WTC11 (cell line): ENCODE measurements at places on chromosomes 16 and 17.
A peak's percentile ranks its signal among the peaks of the same experiment; 100 is the strongest.

- no peak for DNase-seq
Observed at GRCh38 chr17:35988164-35988563, 1.6 kb upstream of the CCL14 start.

- no peak for DNase-seq
Observed at GRCh38 chr17:29379084-29379991, 10.8 kb upstream of the TAOK1 start.

DNA sequence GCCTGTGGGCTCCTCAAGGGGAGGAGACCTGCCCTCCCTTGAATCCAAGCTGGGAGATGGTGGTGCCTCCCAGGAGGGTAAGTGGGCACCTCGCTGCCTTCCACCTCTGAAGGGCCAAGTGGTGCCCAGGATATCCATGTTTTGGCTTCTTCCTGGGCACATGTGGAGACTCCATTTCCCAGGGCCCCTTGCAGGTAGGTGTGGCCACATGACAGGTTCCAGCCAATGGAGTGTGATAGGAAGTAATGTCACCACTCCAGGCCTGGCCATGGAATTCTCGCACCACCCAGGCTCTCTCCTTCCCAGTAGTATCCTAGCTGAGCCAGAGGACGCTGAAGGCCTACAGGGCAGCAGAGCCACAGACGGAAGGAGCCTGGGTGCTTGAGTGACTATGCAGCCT lies 17.6 kb upstream of the PEMT start:
- peak; percentile 32 for DNase-seq

DNA sequence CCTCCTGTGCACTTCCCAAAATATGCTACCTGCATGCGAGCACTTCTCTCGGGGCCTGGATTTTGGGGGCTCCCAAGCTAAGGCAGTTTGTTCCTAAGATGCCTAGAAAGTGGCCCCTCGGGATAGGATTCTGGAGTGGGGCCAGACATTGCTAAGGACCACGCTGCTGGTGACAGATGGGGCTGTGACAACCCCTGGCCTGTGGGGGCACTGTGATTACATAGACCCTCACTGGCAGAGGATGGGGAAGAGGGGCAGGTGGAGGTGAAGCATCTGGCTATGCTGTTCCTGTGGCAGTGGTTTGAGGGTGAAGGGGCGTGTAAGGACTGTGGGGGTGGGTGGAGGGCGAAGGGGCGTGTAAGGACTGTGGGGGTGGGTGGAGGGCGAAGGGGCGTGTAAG lies 128.4 kb downstream of the ENGASE start:
- peak; percentile 41 for DNase-seq

GRCh38 chr17:37187262-37187661 lies 188.5 kb upstream of the C17orf78 start:
- no peak for DNase-seq

DNA sequence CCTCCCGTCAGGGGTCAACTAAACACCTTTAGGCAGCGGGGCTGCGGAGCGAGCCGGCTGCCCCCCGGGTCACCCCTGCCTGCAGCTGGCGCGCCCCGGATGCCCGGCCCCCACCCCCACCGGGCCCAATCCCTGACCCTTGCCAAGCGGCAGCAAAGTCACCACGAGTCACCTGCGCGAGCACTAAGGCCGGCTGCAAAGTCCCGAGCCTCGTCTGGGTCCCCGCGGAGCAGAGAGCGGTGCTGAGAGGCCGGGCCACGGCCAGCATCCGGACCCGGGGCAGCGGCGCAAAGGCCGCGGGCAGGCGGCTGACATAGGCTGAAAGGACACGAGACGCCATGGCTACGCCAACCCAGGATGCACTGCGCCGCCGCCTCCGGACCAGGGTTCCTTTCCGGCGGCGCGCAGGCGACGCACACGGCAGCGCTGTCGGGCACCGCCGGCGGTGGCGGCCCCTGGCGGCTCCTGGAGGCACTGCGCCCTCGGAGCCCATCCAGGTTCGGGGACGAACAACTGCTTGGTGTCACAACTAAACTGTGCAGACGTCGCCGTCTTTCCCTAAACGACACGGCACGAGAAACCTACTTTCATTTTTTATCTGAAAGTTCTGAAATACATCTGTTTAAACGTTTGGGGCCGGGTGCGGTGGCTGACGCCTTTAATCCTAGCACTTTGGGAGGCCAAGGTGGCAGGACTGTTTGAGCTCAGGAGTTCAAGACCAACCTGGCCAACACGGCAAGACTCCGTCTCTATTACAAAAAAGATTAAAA lies at the start of gene NDUFAB1:
TSS of gene NDUFAB1 (minus strand) at position 366 of the 770 bp plus-strand sequence. CDS start at position 340, 26 bp downstream.
- DNase-seq, result peak; percentile 90

- no peak for DNase-seq
Observed at GRCh38 chr17:79954281-79955166, 81.1 kb downstream of the TBC1D16 start.

GRCh38 chr17:40975516-40975915 lies 8.6 kb downstream of the KRT40 start:
- no peak for DNase-seq

DNA sequence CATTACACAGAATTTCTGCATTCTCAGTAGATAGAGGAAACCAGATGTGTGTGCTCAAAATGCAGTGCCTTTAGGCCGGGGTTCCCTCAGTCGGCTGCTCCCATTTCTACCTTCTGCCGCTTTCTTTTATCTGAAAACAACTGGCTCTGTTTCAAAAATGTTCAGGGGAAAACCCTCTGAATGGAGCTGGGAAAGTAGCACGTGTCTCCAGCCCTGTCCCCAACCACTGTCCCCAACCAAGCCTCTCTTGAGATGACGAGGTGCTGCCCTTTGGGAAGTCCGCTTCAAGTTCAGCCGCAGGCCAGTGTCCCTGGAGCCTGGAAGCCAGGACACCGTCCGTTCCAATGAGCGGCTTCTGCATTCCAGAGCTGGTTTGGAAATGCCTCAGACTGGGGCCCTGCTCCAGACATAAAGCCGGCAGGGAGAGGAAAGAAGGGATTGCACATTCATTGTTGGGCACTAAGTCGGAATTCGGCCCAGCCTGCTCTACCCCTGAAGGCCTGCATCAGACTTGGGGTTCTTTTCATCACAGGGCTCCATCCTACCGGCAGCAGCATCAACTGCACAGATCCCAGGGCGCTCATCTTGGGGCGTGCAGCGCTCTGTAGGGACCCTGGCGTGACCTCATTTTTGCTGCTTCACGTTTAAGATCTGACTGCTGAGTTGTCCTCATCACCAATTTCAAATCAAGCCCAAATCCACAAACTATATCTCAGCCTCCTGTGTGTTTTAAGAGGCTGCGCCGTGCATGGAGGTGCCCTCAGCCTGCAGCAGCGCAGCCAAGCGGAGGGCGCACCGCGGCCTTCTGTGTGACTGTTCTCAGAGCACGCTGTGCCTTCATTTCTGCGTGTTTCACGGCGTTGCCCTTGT lies 111.3 kb downstream of the BANP start:
- no peak for DNase-seq

DNA sequence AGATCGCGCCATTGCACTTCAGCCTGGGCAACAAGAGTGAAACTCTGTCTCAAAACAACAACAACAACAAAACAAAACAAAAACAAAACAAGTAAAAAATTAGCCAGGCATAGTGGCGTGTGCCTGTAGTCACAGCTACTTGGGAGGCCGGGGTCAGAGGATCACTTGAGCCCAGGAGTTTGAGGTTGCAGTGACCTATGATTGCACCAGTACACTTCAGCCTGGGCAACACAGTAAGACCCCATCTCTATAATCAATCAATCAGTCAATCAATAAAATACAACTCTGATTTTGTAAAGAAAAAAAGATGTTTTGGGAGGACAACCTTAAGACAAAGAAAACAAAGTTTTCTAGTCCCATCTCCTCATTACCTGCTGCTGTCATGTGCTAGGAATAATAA lies 51.9 kb downstream of the MARCHF10 start:
- no peak for DNase-seq

DNA sequence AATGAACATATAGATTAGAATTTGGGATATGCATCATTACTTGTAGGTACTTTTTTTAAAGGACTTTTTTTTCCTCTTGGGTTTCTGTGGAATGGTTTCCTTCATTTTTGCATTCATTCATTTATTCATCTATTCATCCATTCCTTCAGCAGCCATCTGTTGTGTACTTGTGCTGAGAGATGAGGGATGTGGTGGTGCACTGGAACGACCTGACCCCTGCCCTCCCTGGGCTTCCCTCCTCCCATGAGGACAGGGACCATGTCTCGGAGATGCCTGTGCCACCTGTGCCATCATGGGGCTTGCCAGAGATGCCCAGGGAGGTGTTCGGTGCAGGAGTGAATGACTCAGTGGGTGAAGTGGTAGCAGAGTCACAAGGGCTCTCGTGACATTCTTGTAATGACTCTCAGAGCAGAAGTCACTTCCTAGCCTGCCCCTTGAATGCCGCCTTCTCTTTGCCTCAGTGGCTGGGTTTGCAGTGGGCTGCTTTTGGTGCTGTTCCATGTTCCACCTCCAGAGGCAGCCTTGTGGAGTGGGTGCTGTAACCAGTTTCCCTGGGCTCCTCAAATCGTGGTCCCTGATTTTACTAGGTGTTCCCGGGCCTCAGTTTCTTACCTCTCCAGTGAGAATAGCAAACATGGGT lies 43.9 kb downstream of the CLEC16A start:
- peak; percentile 54 for DNase-seq

DNA sequence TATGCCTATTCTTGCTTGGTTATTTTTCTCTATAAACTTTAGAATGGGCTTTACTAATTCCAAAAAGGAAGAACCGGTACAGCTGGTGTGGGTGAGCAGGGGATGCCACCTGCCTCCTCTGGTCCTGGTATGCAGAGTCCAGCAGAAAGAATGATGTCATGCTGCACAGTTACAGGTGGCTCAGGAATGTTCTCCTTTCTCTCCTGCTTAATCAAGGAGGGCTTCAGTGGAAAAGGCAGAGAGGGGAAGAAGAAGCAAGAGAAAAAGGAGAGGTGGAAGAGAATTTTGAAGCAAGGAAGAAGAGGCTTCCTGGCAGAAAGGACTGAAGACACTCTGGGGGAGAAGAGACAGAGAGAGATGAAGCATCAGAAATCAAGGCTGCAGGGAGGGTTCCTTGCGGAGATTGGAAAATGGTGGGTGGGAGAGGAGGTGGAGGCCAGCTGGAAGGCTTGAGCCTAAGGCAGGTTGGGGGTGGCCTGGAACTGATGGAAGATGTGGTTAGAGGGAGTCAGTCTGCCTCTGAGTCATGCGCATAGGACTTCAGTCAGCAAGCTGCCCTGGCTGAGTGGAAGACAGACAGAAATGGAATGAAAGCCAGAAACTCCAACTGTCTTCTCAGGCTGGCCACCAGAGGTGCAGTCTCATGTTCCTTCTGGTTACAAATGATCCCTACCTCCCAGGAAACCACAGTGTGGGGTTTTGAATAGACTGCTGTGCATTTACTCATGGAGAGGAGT lies 64.6 kb upstream of the CRHR1 start:
- DNase-seq, result peak; percentile 39

DNA sequence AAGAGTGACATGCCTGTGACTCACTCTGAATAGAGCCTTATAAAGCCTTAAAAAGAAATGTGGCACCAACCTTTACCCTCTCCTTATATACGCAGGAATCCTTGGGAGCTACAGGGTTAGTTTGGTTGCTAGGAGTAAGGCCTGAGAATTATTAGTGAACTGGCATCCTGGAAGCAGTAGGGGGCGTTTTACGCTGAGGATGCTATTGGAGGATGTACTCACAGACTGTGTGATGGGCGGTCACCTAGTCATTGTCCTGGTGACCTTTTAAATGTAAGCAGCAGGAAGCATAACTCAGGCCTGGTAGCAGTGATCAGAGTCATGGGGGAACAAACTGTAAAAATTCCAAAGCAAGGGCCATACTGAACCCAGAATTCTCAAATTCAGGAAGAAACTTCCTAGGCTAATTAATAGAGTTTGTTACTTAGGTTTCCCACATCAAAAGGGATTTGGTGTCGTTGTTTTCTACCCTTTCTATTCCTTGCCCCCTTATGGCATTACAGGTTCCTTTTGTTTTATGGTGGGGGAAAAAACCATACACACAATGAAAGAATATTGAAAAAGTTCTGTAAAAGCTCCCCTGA lies 153.8 kb downstream of the SNX11 start:
- DNase-seq, result peak; percentile 70

DNA sequence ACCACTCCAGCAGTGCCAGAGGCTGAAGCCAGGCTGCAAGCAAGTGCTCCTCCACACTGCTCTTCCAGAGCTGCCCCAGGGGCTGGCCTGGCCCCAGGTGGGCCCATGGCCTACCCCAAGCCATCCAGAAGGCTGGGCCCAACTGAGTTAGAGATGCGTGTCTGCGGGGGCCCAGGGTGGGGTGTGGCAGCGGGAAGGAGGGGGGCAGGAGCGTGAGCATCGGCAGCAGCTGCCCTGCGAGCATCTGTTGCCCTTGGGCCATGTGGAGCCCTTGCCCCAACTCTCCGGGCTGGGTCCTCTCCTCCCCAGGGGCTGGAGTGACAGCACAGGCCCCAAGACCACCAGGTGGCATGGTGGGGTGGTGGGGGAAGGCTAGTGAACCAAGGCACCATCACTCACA lies 7.3 kb upstream of the SREBF1 start:
- no peak for DNase-seq

DNA sequence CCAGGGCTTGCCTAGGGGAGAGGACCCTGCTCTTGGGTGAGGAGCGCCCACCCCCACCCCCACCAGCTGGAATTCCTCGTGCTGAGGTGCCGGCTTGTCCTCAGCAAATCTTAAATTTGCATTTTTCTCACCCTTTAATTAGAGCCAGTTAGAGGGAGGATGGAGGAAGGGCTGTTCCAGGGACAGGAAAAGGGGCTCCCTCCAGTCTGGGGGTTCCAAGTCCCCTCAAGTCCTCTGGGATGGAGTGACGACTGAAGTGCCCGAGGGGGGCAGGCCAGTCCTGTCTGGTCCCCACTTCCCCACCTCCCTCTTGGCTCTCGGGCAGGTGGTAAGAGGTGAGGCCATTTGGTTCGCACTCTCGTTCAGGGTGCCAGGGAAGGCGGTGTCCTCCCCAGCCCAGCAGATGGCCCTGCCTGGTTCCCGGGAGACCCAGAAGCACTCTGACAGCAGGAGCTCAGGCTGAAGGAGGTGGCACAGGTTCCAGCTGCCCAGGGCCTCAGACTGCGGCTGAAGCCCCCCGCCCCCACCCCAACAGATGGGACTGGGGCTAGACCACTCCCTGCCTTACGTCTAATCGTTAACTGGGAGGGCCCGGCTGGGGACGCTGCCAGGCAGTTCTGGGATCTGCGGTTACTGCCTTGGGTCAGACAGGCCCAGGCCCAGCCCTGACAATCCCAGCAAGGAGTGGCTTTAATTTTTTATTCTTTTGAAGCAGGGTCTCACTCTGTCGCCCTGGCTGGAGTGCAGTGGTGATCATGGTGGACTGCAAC lies 2.2 kb downstream of the RAB26 start:
- DNase-seq, result peak; percentile 65

- no peak for DNase-seq
Observed at GRCh38 chr17:29615048-29615385, 7.7 kb downstream of the CORO6 start.
